Keratinocyte (primary cell): ENCODE measurements at places on chromosomes 7 and 10. TPM values are rescaled to one million over a fixed set of nuclear protein-coding genes. Genes with fewer than 3 reads are reported as not detected.

Gene TRPV5
- not detected in 3 replicates for polyA plus RNA-seq

Gene DRGX
- not detected in 3 replicates for polyA plus RNA-seq

Gene OR2A1
- polyA plus RNA-seq, result not detected in 3 replicates

GRCh38 chr7:2738766-2739549 lies 51.0 kb downstream of the AMZ1 start:
- no peak for DNase-seq

GRCh38 chr10:35578618-35578956 lies 26.6 kb upstream of the GJD4 start:
- no peak for DNase-seq

GRCh38 chr10:21985541-21985940 lies 18.0 kb downstream of the DNAJC1 start:
- no peak for DNase-seq

DNA sequence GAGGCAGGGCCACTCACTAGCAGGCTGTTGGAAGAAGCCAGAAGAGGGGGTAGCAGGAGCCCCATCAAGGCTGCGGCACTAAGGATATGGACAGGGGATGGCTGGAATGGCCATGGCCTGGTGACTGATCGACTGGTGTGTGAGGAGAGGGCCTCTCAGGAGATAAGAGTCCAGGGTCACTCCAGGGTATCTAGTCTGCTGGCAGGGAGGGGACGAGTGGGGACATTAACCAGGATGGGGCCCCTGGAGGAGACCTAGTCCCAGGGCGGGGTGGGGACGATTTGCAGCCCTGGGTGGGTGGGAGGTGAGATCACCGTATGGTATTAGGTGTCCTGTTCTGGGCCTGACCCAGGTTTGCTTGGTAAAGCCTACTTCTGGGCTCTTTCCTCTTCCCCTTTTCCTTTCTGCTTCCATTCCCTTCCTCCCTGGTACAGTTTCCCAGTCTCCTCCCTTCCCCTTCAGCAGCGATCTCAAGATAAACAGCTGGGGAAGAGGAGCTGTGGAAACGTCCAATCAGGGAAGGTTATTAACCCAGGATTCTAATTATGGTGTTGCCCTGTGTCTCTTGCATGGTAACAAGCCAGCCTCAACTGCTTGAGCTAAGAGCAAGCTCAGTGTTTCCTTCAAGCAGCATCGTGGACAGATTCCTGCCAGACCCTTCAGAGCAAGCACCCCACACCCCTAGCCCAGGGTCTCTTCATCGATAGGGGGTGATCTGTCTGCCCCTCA lies 233.2 kb downstream of the RPS24 start:
- no peak for DNase-seq
